T1000 (cell line): ENCODE measurements at places on chromosomes 3 and 15.

DNA sequence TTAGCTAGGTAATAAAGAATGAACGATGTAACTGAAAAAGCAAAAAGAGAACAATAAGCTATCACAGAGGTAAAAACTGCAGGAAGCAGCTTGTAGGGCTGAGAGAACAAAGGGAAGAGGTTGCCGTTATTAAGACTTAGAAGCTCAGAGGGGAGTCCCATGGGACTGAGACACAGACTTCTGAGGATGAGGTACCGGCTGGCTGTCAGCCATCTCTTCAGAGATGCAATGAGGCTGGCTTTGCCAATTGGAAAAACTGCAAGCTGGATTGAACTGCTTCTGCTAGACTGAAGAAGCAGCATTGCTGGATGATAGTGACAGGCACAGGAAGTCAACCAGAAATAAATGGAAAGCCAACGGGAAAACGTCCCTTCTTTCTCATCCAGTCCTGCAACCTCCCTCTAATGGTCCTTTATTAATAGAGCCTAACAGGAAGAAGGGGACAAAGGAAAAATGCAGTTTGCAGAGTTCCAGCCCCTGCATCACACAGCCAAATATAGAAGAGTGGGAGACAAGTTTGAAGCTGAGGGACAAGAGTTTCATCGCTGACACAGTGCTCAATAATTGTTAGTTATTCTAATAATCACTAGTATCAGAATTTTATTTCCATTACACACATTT lies 21.1 kb upstream of the KLHL6 start:
- no peak for DNase-seq

DNA sequence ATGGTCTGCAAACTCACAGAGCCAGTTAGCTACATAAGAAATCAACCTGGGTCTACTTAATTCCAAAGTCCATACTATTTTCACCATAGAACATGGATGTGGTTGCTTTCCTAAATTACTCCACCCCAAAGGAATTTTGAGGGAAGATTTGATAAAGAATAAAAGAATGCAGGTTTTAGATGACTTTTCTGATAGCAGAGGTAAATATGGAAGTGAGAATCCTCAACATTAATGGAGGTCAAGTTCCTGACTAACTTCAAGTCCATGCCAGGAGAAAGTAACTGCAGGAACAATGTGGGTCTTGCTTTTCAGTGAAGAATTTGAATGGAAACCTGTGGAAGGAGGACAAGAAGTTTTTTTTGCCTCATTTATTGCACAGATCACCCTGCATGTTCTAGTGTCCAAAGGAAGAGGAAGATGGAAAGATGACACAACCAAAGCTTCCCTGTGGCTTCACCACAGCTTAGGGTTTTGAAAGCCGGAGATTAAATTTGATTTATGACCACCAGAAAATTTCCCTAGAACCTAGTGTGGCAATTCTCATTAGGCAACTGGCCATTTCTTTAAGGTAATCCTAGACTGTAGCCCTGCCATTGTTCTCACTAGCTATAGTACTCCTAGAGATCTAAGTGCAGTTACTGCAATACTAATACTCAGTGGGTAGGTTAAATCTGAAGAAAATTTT lies 429.7 kb downstream of the RAP2B start:
- no peak for DNase-seq

DNA sequence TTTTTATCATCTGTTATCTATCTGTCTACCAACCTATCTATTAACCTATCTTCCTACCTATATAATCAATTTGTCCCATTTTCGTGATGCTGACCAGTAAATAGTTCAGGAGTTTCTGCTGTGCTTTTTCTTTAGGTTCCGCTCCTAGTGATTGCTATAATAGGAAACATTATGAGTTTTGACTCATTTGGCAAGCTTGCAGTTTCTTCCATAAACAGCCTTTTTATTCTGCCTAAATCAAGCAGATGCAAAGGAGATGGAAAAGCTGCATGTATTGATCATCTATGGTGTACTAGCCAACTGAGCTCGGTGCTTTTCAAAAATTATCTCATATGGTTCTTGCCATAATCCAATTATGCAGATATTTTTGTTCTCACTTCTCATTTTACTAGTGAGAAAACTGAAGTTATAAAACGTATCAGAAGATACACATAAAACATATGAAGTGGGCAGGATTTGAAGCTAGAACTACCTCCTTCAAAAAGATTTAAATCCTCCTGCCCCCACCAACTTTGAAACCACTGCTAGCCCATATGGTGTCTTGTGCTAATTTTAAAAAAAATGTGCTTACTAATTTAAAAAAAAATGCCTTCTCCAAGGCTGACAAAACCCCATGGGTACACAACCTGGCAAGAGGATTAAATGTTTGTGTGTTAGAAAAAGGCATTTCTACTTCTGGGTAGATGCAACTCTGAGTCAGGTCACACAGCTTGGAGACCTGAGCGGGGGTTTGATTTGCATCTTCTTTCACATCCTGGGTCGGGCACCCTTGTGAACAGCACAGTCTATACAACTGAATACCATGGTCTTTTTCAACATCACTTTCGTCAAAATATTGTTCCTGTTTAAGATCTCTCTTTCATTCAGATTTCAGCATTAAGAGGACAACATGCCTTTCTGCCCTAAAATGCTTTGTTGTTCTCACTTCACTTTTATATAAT lies 267.0 kb downstream of the CHL1 start:
- DNase-seq = no peak

DNA sequence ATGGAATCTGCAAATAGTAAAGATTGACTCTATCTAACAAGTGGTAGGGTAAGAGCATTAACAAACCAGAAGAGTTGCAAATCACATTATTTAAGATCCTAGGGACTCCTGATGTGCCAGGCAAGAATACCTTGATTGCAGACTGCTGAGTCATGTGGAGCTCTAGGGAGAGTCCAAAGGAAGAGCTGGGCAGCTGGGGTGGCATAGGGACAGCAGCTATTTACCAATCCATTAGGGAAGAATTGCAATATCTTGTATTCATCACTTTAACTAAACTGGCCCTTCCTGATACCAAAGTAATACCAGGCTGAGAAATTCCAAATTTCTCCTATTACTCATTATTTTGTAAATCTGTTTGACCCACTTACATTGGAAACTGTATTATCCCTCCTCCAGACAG lies 52.2 kb upstream of the ACP3 start:
- no peak for DNase-seq

DNA sequence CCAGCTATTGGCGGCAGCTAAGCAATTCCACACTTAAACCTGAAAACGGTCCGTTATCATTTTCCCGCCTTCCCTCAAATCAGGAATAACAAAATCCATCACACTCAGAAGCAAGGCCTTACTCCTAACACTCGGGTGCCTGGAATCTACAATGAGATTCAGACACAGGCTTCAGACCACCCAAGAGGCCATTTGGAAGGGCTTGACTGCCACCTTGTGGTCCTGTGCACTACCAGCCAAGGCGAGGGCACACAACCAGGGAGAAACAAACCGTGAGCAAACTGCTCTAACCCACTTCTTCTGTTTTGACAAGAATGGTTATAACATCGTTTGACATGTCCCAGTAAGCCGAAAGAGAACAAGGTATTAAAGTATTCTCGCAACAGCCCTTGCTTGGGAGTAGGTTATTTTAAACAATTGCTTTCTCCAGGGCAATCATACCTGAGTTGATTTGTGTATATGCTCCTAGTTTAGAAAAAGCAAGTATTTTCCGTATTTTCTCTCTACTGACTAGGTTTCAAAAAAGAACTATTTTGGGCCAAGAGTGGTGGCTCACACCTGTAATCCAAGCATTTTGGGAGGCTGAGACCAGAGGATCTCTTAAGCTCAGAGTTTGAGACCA lies 40.1 kb upstream of the TAFA4 start:
- DNase-seq = no peak

GRCh38 chr3:52034212-52034611 lies 22.2 kb downstream of the DUSP7 start:
- DNase-seq = no peak
